GM06990 (cell line): ENCODE measurements at places on chromosomes 1 and 21.

GRCh38 chr1:110525249-110525595 is 6.2 kb upstream of the KCNA10 start:
- DNase-seq, result no peak

GRCh38 chr1:98112626-98113025 is 191.8 kb upstream of the DPYD start:
- no peak for DNase-seq

DNA sequence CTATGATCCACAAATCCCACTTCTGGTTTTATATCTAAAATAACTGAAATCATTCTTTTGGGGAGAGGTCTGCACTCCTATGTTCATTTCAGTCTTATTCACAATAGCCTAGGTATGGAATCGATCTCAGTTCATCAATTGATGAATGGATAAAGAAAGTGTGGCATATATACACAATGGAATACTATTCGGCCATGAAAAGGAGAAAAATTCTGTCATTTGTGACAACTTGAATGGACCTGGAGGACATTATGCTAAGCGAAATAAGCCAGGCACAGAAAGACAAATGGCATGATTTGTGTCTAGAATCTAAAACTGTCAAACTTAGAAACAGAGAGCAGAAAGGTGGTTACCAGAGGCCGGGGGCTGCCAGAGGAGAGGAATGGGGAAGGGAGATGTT is 5.4 kb upstream of the KRTAP10-8 start:
- DNase-seq, result no peak

- DNase-seq, result peak; percentile 52
Observed at GRCh38 chr1:223621312-223621734, 44.2 kb downstream of the CAPN8 start.

- DNase-seq, result no peak
Observed at GRCh38 chr1:85022700-85023099, 25.6 kb downstream of the MCOLN3 start.

DNA sequence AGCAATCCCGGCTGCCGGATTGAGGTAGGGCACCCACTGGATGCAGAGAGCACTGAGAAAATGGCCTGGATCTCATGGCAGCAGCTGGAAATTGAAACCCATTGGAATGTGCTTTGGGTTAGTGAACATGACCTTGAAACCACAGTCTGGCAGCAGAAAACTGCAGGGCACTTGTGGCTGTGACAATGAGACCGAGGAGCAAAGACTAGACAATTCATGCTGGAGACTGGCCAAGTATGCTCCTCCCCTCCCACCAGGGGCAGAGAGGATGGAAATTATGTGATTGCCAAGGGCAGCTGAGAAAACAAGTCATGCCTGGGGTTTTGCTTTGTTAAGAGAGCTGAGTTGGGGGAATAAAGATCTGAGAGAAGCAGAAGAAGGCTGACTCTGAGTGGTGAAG is 60.7 kb downstream of the ZNF697 start:
- DNase-seq, result no peak

DNA sequence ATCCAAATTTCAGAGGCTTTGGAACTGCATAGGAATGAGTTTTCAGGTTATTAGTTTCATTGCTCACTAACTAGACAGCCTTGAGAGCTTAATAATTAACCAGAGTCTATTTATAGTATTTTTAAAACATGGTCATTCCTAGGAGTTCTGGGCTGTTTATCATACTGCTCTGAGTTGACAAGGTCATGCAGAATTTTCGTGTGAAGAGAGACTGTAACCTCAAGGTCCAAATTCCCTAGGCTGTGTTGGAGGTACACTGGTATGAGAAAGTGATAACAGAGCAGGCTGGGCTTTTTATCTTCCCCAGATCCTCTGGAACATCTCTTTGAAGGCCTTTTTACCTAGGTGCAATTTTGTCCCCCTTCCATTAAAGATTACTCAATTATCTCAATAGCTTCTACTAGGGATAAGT is 736.3 kb downstream of the LTN1 start:
- no peak for DNase-seq

- DNase-seq, result no peak
Observed at GRCh38 chr1:201122321-201122957, 4.5 kb downstream of the ASCL5 start.

DNA sequence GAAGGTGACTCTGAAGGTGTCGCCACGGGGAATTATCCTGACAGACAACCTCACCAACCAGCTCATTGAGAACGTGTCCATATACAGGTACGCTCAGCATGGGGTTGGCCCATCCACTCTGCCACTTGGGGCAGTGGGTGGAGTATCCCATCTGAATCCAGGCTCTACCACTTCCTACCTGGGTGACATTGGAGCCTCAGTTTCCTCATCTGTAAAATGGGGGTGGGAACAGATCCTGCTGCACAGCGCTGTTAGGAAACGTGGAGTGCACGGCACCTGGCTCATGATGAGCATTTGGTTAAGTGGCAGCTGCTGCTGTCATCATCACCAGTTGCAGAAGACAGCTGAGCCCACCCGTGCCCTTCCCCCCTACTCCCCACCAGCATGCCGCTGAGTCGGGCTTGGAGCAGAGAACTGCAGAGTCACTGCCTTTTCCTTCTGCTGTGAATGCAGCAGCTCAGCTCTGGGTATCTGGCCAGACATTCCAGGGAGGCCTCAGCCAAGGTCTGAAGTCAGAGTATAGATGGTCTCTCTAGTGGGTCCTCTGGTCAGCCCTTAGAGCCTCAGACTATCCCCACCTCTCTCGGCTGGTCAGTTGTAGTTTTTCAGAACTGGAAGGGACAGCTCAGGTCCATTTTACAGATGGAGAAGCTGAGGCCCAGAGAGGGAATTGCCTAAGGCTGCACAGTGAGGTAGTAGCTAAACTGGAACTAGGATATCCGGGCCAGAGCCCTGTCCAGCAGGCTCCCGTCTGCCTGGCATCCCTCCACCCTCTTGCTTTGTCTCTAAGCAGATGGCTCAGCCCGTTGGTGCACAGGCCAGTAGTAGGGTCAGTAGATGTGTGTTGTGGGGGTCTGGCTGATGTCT is 11.7 kb downstream of the LDLRAP1 start:
- no peak for DNase-seq

DNA sequence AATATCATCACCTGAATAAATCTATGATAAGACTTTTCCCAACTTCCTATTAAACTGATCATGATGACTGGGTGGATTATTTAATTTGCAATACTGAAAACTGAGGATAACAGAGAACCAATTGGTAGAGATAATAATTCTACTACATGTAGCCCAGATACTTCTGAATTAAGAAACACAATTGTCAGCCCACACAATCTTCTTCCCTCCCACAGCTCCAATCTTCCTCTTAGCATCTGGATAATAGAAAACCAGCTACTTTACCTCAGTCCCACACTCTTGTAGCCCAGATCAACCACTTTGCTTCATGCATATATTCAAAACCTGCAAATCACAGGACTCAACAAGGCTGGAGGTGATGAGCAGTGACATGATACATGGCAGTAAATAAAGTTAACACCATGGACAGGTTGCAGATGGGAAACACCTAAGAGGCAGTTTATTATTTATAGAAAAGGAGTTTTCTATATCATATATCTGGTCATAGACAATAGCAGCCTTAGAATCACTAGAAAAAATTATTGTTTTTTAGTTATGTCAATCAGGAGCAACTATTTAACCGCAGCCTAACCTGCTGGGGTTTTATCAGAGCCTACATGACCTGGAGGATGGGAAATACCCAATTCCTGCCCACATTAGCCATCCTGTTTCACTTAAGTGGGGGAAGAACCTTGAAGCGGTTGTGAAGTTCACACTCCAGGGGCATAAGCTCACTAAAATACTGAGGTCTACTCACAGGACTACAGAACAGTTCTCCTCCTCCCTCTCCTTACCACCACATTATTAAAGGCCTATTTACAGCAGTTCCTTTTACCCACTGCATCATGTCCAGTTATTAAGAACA is 16.7 kb downstream of the FRRS1 start:
- peak; percentile 22 for DNase-seq

GRCh38 chr21:34970566-34970965 is 78.5 kb downstream of the RUNX1 start:
- DNase-seq, result no peak

DNA sequence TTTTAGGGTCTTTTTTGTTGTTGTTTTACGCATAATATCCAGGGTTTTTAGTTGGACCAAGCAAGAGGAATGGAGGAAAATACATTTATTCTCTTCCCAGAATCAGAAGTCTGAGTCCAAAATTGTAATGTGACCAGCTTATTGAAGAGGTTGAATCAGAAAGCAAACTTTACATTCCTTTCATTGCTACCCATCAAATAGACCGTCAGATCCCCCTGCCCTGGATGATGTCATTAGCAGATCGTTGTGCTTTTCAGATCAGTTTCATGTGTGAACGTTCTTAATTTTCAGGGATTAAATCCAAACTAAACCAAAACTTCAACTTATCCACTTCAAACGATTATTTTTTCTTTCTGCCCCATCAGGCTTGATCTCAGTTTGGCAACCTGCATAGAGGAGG is 85.7 kb upstream of the NGF start:
- DNase-seq, result no peak

DNA sequence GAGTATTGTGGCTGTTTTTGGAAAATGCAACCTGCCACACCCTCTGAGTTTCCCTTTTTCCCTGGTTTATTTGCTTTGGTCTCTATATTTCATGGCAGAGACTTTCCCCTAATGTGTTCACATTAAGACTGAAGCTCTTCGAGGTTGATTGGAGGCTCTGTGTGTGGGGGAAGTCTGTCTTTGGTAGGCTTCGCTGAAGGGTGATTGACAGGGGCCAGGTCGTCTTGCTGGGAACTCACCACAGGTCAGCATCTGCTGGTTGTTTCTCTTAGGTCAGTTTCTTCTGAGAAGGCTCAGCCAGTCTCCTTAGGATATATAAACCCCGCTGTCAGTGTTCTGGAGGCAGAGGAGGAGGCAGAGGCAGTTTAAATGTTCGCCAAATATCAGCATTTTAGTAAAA is 249.4 kb downstream of the RPS6KC1 start:
- DNase-seq, result no peak
